ENCODE measurements at places on chromosomes 1 and 21.

- no peak for DNase-seq
Measured at GRCh38 chr1:212973899-212974298, 23.6 kb downstream of the VASH2 start.

DNA sequence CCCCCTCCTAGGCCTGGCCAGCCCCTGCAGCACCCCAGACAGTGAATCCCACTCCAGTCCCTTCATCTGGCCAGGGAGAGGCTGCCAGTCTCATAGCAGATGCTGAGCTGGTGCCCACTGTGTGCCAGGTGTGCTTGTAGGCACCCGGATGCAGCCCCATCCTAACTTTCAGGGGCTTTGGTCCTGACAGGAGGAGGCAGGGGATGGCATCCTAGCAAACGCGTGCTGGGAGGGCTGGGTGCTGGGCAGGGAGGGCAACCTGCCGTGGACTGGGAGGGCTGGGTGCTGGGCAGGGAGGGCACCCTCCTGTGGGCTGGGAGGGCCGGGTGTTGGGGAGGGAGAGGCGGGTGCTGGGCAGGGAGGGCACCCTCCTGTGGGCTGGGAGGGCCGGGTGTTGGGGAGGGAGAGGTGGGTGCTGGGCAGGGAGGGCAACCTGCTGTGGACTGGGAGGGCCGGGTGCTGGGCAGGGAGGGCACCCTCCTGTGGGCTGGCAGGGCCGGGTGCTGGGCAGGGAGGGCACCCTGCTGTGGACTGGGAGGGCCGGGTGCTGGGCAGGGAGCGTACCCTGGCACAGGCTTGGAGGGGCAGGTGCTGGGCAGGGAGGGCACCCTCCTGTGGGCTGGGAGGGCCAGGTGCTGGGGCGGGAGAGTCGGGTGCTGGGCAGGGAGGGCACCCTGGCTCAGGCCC is 35.3 kb downstream of the SLC19A1 start:
- no peak for DNase-seq

DNA sequence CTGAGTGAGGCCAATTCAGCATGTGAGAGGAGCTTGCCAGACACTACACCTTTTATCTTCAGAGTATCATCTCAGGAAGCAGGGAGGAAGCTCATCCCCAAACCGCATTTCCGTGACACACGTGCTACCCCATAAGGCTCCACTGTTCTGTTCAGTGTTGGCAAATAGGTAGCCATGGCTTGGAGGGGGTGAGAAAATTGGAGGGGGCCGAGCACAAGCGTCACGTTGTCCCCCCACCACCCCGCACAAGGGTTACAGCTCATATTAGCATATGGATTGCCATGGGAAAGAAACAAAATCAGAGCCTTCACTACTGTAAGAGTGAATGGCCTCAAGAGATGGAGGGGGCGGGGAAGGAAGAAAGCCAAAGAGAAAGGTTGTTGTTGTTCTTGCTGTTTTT is 46.7 kb downstream of the OLIG1 start:
- peak; percentile 5 for DNase-seq

GRCh38 chr1:202376247-202376646 is 27.7 kb downstream of the PPP1R12B start:
- no peak for DNase-seq

DNA sequence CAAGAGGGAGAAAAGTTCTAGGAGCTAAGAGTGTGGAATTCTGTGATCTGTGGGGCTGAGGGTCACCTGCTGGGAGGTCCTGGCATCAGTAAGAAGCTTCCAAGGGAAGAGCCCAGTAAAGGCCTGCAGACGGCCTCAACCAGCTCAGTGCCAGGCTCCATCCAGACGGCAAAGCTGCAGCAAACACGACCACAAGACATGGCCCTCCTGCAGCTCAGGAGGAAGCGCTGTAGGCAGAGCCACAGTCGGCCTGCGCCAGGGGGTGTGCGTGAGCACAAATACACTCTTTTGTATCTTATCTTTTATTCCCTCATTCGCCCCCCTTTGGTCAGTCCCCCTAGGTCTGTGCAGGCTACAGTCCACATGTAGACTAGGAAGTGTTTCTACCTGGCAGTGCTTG is 13.4 kb downstream of the C1orf174 start:
- no peak for DNase-seq

DNA sequence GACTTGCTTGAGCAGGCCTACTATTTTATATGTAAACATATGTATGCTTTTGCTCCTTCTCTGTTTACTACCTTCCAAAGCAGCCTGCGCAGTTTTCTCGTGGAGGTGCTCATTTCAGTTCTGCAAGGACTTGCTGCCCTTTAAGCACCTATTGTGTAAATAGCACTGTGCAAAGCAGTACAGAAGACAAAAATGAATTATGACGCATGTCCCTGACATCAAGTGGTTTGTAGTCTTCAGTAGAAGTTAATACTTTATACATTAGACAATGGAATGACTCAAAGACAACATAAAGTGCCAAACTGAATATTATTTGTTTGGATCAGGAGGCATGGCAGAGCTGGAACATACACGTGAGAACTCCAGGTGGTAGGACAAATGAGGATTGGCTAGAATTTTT is 611.7 kb downstream of the LMO4 start:
- no peak for DNase-seq

GRCh38 chr1:41366455-41367287 is 5.4 kb downstream of the FOXO6 start:
- DNase-seq: peak; percentile 53

DNA sequence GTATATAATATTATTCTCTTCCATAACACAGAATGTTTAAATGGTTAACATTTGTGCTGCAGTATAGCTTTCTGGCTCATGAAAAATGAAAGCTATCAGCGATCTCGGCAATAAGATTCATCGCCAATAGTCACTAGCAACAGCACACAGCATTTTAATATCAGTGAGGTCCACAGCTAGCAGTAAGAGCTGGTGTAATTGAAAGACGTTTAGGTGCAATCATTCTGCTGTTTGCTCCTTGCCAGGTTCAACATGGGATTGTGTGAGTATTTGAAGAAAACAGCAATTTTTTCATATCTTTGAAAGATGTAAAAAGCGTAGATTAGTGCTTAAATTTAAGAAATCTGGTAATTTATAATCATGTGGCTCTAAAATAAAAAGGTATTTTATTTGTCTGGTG is 20.1 kb downstream of the PRKACB start:
- no peak for DNase-seq

GRCh38 chr1:23524716-23525401 is 6.2 kb downstream of the E2F2 start:
- DNase-seq: peak; percentile 62

DNA sequence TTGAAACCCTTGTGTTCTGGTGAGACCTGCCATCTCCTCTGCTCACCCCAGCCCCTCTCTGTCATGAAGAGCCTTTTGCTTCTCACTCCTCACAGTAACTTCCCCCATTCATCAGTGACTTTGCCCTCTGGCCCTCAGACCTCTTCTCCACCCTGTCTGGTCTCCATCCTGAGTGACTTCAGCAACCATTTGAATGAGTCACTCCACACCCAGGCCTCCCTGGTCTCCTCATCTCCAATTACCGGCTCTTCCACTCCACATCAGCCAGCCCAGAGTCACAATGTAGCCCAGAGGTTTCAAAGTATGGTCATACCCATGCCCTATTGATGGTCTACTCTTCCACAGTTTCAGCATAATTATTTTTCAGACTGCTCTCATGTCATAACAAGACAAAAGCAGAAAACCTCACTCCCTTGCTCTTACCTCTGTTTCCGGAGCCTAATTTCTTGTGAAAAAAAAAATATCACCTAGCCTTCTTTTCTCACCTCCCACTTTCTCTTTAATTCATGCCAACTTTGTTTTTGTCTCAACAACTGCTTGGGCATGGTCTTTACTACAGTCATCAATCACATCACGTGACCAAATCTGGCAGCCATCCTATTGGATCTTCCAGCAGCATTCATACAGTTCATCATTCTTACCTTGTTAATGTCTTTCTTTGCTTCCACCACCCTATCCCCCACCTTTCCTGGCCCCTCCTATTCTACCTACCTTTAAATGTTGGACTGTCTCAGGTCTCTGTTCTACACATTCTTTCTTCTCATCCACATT is 35.6 kb upstream of the NEK7 start:
- no peak for DNase-seq

DNA sequence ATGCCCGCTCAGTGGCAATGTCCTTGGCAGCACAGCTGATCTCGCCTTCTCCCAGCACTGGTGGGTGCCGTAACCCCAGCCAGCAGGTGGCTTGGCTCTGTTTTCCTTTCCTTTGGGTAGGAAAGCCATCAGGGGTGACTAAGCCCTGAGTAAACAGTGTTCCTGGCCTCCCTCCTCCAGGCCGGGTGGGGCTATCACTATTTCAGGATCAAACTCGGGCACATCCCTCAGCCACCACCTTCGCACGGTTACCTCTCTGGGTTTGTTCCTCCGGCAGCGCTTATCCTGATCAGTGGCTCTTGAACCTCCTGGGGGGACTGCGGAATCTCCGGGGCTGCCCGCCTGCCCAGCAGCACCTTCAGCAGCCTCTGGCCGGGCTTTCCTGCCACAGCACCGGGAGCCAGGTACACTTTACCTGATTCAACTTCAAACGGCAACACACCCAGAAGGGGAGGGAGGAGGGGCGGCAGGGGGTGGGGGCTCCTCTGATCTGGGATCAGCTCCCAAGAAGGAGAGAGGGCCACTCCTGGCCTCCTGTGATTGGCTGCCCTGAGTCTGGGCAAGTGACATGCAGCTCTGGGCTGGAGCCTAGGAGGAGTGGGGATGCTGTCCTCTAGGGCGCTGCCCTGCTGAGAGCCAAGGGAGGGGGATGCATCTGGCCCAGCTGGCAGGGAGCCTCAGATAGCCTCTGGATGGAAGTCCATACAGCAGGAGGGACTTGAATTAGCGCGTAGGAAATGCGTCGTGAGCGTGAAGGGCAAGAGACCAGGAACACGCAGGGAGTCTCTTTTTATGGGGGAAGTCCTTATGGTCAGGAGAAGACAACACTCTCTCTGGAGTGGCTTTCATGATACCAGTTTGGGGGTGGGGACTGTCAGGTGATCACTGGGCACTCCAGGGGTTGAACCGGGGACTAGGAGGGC is at the start of gene ASCL5:
Gene ASCL5 (minus strand): TSS at position 353 of the 923 bp plus-strand sequence. CDS start 11,812 bp downstream, outside the sequence.
- no peak for DNase-seq

GRCh38 chr1:244826712-244827111 is 8.7 kb upstream of the COX20 start:
- DNase-seq: no peak

- no peak for DNase-seq
Measured at GRCh38 chr1:43706598-43707189, 642 bp upstream of the ST3GAL3 start.

DNA sequence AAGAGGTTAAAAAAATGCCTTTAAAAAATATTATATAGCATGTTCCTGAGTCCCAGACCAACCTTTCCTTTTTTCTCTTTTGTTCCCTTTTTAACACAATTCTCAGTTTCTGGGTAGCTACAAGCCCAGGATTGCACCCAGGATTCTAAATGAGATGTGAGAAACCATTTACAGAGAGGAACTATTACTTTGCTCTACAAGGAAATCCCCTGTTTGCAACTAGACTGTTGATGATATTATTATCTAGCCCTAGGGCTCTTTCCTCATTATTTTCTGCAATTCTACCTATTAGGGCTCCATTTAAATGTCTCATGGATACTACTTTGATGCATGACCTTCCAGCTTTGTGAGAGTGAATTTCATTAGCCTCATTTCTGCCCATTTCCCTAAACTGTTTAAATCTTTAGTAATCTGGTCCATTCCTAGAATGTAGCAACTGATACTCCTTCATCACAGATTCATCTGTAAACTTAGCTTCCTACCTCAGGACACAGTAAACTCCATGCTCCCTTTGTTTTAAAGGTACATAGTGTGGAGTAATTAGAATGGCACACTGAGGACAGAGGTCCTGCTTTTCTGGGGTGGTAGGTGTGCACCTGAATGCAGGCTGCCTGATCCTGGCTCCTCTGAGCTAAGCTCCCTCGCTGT is 7.1 kb upstream of the KIF14 start:
- no peak for DNase-seq

DNA sequence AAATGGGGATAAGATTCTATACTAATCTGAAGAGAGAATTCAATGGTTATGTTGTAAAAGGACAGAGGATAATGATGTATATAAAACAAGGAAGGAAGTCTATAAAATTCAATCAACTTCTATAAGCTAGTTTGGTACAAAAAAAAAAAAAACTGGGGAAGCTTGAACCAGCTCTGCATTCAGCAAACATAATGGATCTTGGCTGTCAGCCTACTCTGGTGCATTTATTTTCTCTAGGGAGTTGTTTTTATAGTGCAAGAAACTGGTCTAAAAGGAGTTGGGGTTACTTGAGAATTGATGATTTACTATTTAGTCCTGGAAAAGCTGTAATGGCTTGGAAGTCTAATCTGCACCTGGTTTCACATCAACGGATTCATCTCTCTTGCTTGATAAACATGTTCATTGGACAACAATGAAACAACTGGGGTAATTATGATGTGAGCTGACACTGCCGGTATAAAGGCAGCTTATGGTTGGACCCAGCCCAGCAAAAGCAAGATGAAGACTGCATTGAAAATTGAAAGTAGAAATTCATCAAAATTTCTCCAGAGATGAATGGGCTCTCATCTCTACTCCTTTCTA is 199.4 kb upstream of the NRIP1 start:
- DNase-seq: no peak

DNA sequence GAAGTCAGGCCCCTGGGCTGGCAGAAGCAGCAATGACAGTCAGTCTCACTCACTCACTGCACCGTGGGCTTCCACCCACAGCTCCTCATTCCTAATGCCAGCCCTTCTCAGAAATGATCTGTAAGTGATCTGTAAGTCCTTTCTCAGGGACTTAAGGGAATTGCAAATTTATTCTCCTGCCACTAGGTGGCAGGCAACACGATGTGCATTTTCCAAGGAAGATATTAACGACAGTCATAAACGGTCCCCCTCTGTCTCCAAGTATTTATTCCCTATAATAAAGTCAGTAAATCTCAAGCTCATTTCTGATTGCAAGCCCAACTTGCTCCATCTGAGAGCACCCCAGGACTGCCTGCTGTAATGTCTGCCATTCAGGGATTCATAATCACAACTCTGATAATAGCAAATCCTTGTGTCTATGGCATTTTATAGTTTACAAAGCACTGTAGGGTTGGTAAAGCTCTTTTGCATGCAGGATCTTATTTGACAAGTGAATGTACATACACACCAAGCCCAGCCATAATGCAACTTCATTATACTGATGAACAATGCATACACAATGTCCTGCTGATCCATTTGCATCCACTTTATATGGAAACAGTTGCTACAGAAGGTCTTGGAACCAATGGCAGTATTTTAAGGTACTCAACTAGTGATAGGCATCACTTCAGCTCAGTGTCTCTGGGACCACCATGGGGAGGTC is 380.5 kb upstream of the CAMK1G start:
- no peak for DNase-seq

GRCh38 chr1:901108-901859 is 22.4 kb upstream of the SAMD11 start:
- DNase-seq: no peak

DNA sequence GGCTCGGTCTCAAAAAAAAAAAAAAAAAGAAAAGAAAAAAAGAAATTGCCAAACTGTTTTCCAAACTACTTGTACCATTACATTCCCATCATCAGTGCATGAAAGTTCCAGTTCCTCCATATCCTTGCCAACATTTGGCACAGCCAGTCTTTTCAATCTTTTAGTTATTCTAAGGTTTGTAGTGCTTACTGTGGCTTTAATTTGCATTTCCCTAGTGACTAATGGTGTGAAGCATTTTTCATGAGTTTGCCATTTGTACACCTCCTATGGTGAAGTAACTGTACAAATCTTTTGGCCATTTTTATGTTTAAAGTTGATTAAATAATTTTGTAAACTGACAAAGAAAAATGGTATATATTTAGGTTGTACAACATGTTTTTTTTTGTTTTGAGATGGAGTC is 70.7 kb downstream of the DEGS1 start:
- DNase-seq: no peak

GRCh38 chr1:229258031-229258756 is 12.7 kb upstream of the RAB4A start:
- peak; percentile 76 for DNase-seq
